Motor neuron (in vitro differentiated cells): ENCODE measurements at places on chromosomes 11 and 22. TPM values are rescaled to one million over a fixed set of nuclear protein-coding genes. Genes with fewer than 3 reads are reported as not detected.

Gene KDM4F
- 0.22 TPM in 1 of 2 replicates, not detected in the other for total RNA-seq

Gene MMP3
- total RNA-seq = not detected in 2 replicates

Gene PAX6
- 8.6 and 10.6 TPM in 2 replicates for total RNA-seq

Gene C11orf87
- total RNA-seq = 3.1 and 3.4 TPM in 2 replicates

Gene LINC01488
- total RNA-seq = 0.14 and 0.21 TPM in 2 replicates

- ATAC-seq = no peak
Observed at GRCh38 chr22:24027991-24028390, 16.9 kb downstream of the CABIN1 start.

DNA sequence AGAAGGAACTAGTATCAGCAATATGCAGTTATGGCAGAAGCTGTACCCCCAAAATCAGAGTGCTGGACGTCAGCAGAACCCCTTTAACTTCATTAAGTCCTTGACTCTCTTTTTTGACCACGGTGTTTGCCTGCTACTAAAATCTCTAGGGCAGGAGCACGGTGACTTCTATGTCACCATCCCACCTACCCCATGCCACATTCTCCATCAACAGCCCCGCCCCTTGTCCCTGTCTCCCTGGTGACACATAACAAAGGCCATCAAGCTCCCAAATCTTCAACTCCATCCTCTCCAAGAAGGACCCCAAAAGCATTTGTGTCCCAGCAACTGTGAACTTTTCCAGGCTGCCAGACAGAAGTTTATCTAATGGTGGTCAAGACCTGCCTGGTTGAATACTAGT, 894 bp downstream of the ADA2 start:
- no peak for ATAC-seq

DNA sequence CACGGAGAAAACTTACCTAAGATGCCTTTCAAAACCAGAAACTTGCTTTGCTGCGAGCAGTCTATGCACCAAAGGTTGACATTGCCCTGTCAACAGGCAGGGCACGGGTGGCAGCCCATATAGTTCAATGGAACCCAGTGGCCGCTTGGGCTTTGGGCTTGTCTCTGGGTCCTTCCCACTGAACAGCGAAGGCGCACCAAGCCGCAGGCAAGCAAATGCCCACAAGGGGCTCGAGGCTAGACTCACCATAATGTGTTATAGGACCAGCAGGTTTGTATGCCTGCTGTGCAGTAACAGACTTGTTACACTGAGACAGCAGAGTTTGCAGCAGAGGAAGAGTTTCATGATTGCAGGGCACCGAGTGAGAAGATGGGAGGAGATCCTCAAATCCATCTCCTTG, 20.3 kb downstream of the CLDN5 start:
- no peak for ATAC-seq

- no peak for ATAC-seq
Observed at GRCh38 chr11:69138265-69138664, 17.5 kb upstream of the SMIM38 start.

- no peak for ATAC-seq
Observed at GRCh38 chr22:50713571-50714056, 24.4 kb upstream of the ACR start.

- ATAC-seq = no peak
Observed at GRCh38 chr11:19352072-19352770, 111.5 kb upstream of the E2F8 start.

GRCh38 chr22:49394116-49394785, 433.4 kb downstream of the BRD1 start:
- ATAC-seq = no peak

DNA sequence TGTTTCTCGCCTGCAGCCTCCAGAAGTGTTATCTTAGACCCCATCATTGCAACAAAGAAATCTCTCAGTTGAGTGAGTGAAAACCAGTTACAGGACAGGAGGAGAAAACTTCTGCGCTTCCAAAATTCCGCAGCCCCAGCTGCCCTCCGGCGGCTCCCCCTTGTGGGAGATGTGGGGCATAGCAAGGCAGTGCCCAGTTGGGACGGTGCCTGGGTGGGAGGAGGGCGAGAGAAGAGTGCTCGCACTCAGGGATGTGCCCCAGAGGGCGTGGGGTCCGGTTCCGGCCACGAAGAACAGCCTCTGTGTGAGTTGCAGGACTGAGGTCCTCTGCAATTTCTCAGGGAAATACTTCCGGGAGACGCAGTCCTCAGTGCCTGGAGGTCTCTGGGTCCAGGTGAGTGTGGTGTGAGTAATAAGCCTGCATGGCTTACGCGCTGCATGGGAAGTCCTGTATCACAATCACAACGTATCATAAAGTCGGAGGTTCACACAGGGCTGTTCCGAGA, 87.0 kb upstream of the BLID start:
- peak; percentile 71 for ATAC-seq

DNA sequence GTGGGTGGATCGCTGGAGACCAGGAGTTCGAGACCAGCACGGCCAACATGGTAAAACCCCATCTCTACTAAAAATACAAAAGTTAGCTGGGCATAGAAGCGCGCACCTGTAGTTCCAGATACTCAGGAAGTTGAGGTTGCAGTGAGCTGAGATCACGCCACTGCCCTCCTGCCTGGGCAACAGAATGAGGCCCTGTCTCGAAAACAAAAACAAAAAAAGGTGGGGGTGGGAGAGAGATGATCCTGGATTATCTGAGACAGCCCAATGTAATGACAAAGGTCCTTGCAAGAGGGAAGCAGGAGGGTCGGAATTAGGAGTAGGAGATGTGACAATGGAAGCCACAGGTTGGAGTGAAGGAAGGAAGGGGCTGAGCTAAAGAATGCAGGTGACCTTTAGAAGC, 87.6 kb upstream of the APOA1 start:
- no peak for ATAC-seq

GRCh38 chr11:65779919-65780769, 632 bp downstream of the AP5B1 start:
- peak; percentile 49 for ATAC-seq

- peak; percentile 29 for ATAC-seq
Observed at GRCh38 chr11:119752946-119753345, 23.9 kb upstream of the NECTIN1 start.
